Uterus (tissue), 4 donors: ENCODE measurements at places on chromosomes 4 and X. TPM values are rescaled to one million over a fixed set of nuclear protein-coding genes. Genes with fewer than 3 reads are reported as not detected.

The SPANXN3 gene
- not detected for total RNA-seq

The ANXA3 gene
- 243 TPM for total RNA-seq

The ARHGAP4 gene
- 28.3 TPM for total RNA-seq

The PHEX gene
- 2.1 TPM for total RNA-seq

- no peaks in the 10 kb centered on the region for H3K36me3 ChIP-seq
- no peaks in the 10 kb centered on the region for H3K4me1 ChIP-seq
- H3K4me3 ChIP-seq = no peak overlapping the region
- H3K27ac ChIP-seq = peak overlapping the region; percentile 4
These were observed 123.3 kb downstream of the KLHL8 start for GRCh38 chr4:87097075-87097474.

- H3K36me3 ChIP-seq = no peaks in the 10 kb centered on the region
- H3K27me3 ChIP-seq = no peaks in the 10 kb centered on the region
- no peak for DNase-seq
- H3K4me1 ChIP-seq = no peaks in the 10 kb centered on the region
These were observed 1626.4 kb downstream of the C4orf33 start for GRCh38 chr4:130722361-130722760.

DNA sequence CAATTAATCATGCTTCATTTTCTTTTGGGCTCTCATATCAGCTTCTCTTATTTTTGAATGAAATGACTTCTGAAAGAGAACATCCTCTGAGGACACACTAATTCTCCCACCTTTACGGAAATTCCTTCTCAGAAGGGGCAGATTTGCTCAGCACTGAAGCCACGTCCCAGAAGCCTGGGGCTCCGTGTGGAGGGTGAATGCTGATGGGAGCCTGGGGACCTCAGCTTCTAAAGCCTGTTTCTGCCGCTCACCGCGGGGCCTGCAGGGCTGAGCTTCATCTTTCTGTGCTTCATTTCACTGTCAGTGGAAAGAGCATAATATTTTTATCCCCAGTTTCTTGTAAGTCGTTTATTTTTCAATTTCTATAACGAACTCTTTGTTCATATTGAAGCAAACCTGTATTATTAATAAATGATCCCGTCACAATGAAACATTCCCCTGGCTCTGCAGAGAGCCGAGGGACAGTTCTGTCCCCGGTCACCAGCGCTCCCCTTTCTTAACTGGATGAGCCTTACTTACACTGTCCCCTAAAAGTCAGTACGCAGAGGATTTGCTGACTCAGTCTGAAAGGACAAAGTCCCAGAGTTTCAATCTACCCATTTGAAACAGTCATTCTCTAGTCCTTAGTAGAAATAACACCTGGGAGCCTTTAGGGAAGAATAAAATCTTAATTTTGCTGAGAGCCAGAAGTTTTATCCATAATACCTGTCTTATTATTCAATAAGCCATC is 364.6 kb upstream of the FAT1 start:
- H3K4me1 ChIP-seq = no peaks in the 10 kb centered on the region
- no peaks in the 10 kb centered on the region for H3K27me3 ChIP-seq
- H3K36me3 ChIP-seq = no peaks in the 10 kb centered on the region
- no peak overlapping the region for H3K4me3 ChIP-seq
- no peak for DNase-seq

DNA sequence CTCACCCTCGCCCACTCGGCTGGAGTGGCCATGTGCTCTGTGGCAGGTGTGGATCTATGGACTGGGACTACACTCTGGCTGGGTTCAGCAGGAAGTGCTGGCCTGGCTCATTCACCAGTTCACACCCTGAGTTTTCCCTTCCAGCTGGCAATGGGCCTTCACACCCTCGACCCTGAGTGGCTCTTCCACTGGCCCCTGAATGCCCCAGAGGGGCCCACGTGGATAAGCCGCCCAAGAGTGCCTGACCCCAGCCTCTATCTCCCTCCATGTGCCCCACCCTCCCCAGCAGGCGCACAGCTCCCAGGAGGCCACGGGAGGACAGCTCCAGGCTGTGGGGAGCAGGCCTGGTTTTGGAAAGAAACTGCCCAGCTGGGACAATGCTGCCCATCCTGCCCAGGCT is 234.1 kb downstream of the AFAP1 start:
- DNase-seq = no peak
- H3K36me3 ChIP-seq = no peaks in the 10 kb centered on the region
- no peaks in the 10 kb centered on the region for H3K4me1 ChIP-seq
- no peak overlapping the region for H3K4me3 ChIP-seq
- no peaks in the 10 kb centered on the region for H3K27me3 ChIP-seq

DNA sequence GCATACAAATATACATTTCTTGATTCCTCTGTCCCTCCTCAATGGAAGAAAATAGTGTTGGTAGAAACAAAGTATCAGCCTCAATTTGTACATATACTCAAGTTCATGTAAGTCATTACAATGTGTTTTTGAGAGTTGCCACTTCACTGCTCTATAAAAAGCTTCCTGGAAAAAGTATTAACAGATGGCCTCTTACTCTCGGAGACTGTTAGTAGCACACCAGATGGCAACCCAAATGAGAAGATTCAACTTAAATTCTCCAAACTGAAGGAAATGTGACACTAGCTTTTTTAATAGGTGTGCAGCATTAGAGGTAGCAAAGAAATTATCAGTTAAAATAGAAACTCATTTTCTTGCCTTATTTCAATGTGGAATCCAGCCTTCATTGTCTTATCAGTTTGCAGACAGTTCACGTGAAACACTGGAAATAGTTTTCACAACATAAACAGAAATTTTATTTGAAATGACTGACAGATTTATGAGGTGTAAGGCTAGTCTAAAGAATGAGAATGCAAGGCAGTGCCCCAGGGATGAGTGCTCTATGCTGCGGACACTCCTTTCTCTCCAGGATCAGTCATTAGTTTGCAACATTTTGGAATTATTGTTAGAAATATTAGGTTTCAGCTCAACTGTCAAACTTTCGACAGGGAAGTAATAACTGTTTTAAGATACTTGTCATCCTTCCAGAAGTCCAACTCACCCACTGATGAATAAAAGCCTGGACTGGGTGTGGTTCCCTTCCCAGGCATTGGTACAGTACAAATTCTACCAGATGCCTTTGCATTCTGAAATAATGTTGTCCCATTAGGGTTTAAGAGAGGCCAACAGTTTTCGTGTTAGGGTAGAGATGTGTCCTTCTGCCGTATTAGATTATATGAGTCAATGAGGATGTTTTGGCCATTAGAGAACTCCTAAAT is 50.9 kb downstream of the IDS start:
- H3K4me1 ChIP-seq = no peaks in the 10 kb centered on the region
- DNase-seq = no peak
- H3K36me3 ChIP-seq = no peaks in the 10 kb centered on the region
- no peak overlapping the region for H3K4me3 ChIP-seq

DNA sequence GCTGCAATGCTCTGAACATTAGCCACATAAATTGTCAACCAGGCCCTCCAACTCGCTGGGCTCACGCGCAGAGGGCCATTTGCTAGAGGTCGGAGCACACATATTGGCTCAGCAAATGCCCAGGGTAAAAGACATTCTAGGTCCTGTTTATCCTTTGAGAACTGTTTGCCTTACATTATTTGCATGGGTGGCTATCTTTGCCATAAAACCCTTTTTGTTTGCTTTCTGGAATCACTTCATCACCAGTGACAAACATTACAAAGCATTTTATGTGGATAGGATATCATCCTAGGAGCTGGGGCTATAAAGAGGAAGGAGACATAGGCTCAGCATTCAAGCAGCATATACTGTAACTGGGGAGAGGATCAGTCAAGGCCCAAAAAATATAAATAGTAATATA is 149.2 kb upstream of the RAI2 start:
- no peaks in the 10 kb centered on the region for H3K36me3 ChIP-seq
- no peak overlapping the region for H3K27ac ChIP-seq
- no peaks in the 10 kb centered on the region for H3K4me1 ChIP-seq

GRCh38 chrX:18698737-18699650 is 8.5 kb upstream of the PPEF1 start:
- H3K4me1 ChIP-seq = no peaks in the 10 kb centered on the region
- no peaks in the 10 kb centered on the region for H3K36me3 ChIP-seq
- no peak overlapping the region for H3K4me3 ChIP-seq
- no peak for DNase-seq

DNA sequence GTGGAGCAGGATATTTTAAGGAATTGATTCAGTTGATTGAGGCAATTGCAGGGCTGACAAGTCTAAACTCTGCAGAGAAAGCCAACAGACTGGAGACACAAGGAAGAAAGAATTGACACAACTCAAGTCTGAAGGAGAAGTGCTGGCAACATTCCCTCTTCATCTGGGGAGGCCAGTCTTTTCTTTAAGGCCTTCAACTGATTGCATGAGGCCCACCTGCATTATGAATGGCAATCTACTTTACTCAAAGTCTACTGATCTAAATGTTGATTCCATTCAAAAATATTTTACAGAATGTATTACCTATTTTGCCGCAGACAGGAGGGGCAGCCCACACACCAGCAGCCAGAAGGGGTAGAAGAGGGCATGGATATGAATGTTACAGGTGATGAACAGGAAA is 425.2 kb downstream of the PCDH10 start:
- no peak for DNase-seq
- no peak overlapping the region for H3K4me3 ChIP-seq
- no peaks in the 10 kb centered on the region for H3K4me1 ChIP-seq
- no peaks in the 10 kb centered on the region for H3K36me3 ChIP-seq
- no peaks in the 10 kb centered on the region for H3K27me3 ChIP-seq
- H3K27ac ChIP-seq = no peak overlapping the region

DNA sequence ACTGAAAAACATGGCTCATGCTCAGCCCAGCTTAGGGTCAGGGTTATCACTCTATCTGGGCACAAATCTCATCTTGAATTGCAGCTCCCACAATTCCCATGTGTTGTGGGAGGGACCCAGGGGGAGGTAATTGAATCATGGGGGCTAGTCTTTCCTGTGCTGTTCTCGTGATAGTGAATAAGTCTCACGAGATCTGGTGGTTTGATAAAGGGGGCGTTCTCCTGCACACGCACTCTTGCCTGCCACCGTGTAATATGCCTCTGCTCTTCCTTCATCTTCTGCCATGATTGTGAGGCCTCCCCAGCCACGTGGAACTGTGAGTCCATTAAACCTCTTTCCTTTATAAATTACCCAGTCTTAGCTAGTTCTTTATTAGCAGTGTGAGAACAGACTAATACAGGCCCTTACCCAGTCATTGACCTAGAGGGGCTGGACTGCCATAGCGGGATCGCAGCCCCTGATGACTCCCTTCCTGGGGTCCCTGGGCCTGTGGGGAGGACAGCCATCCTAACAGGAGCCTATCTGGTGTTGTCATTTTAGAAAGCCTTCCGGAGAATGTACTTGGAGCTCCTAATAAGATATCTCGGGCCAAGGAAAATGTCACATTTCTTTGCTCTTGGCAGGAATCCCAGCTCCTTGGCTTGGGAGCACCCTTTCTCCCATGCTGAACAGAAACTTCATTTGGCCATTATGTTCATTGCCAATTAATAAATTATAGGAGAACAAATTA is 112.6 kb downstream of the PHKA2 start:
- peak overlapping the region; percentile 10 for H3K27ac ChIP-seq
- DNase-seq = no peak
- H3K27me3 ChIP-seq = no peaks in the 10 kb centered on the region
- H3K4me3 ChIP-seq = no peak overlapping the region

- peak overlapping the region; percentile 82 for H3K4me3 ChIP-seq
- H3K36me3 ChIP-seq = no peaks in the 10 kb centered on the region
- H3K27me3 ChIP-seq = no peaks in the 10 kb centered on the region
These were observed 627 bp upstream of the FAT4 start for GRCh38 chr4:125313989-125314667.

DNA sequence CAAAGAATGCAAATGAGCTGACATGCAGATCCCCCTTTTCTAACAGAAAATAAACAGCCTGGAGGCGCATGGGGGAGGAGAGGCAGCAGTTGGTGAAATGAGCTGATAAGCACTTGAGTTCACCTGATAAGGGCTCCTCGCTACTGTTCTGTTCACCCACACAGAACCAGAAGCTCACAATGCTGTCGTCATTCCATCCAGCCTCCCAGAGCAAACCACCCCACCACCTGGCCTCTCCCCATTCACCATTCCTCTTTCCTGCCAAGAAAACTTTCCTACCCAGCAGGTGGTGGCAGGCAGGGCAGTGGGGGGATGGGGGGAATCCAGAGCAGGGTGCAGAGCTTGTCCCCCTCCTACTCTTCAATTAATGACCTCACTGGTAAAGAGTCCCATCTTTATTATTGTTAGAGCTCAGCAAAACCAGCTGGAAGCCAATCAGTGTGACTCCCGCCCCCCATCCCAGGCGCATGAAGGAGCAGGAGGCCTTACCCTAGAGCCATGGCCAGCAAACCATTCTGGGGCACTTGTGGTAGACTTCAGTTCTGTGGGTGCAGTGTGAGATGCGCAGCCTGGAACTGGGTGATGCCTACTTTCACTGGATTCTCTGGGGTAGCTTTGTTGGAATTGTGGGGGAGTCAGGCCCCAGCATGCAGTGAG is 350.3 kb downstream of the ZIC3 start:
- H3K36me3 ChIP-seq = no peaks in the 10 kb centered on the region
- H3K27me3 ChIP-seq = no peaks in the 10 kb centered on the region
- no peaks in the 10 kb centered on the region for H3K4me1 ChIP-seq
- no peak for DNase-seq

DNA sequence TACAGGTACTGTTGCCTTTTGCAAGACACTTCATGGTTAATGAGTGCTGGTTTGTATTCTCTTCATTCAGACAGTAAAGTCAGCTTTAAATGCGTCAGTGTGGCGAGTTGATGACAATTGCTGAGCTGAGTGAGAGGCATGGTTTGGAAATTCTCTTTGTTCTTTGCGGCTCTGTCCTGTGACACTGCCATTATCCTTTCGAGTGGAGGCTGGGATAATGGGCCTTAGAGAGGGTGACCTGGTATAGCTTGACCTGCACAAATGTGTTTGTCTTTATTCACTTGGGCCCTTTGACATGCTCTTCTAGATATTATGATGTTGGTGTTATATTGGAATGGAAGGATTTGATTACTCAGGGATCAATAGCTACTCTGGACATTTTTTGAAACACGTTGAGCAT is 208.5 kb upstream of the FAT1 start:
- H3K4me1 ChIP-seq = no peaks in the 10 kb centered on the region
- DNase-seq = no peak
- peak overlapping the region; percentile 35 for H3K27ac ChIP-seq
- no peak overlapping the region for H3K4me3 ChIP-seq
- H3K27me3 ChIP-seq = no peaks in the 10 kb centered on the region

DNA sequence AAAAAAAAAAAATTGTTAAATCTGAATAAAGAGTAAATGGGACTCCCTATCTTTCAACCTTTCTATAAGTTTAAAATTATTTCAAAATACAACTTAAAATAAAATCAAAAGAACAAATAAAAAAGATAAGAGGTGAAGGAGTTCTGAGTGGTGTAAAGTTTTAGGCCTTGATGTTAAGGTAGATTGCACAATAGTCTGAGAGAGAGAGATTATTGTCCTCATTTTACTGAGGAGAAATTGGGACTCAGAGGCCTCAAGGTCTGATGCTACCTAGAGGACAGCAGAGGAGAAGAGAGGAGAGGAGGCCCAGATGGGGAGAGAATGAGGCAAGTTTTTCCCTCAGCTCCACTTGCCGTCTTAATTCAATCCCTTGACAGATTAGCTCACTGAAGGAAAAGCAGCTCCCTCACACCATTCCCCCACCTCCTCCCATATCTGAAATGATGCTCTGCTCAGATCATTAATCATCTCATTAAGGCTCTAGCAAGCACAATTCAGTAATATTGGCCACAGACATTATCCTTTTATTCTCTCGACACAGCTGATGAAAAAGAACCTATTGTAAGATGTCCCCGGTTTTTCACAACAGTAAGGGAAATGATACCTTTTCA is 106.3 kb upstream of the PTPN13 start:
- no peaks in the 10 kb centered on the region for H3K4me1 ChIP-seq
- H3K27ac ChIP-seq = no peak overlapping the region
- H3K36me3 ChIP-seq = no peaks in the 10 kb centered on the region
- H3K4me3 ChIP-seq = no peak overlapping the region
- H3K27me3 ChIP-seq = no peaks in the 10 kb centered on the region
- DNase-seq = no peak

- no peaks in the 10 kb centered on the region for H3K36me3 ChIP-seq
- no peaks in the 10 kb centered on the region for H3K4me1 ChIP-seq
- no peak for DNase-seq
- H3K27ac ChIP-seq = no peak overlapping the region
These were observed 87.7 kb downstream of the RLIM start for GRCh38 chrX:74526764-74527163.
